Lower leg skin (tissue), 4 donors: ENCODE measurements at places on chromosomes 7 and 10. TPM values are rescaled to one million over a fixed set of nuclear protein-coding genes. Genes with fewer than 3 reads are reported as not detected.

The ACBD7 gene
- 0.23 TPM for total RNA-seq

DNA sequence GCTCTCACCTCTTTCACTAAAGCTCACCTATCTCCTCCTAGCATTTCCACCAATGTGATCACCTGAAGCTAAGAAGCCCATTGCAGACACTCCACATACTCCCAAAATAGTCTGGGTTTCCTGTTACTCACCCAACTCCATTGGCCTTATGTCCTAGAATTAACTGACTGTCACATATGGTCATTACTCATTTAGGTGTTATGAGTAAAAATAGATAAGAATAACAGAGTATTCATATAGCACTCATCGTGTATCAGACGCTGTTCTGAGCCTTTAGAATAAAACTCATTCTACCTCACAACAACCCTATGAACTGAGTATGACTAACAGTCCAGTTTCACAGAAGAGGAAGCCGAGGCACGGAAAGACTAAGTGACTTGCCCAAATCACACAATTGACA, 174.2 kb upstream of the NPVF start:
- no peak for DNase-seq

The MMD2 gene
- total RNA-seq: not detected

GRCh38 chr10:95391164-95391563, 100.4 kb upstream of the PDLIM1 start:
- no peak for DNase-seq

- no peak for DNase-seq
Measured at GRCh38 chr7:45267262-45267661, 109.7 kb downstream of the RAMP3 start.

DNA sequence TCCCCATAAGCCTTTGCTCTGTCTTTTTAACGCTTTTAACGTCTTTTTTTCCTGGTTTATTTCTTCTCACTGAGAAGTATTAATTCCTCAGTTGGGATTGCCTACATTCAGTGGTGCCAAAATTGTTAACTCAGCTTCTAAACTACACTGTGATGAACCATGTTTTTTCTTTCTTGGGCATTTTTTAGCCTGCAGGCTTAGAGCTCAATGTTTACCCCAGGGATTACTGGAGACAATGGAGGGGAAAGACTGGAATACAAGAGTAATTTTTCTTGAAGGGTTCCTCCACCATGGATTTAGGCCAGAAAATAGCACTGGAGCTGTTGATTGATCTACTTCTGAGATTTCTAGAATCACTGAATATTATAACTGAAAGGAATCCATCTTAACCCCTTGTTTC, 19.8 kb downstream of the STAMBPL1 start:
- no peak for DNase-seq

The HOXA1 gene
- total RNA-seq: 0.88 TPM

The PHKG1 gene
- total RNA-seq: 0.78 TPM

DNA sequence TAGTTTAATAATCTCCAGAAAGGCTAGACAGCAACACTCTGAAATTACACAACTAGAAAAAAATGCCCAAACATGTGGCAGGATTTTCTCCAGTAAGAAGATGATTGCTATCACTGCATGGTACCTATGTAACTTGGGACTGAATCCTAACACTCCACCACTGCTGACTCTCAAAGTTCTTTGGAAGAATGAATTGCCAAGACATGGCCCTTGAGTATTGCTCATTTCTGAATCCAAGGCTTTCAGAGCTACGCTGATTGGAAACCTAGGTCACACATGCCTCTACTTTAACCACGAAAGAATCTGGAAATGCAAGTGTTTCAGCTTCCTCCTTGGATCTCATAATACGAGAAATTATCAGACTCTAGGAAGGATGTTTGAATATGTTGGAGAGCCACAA, 167.5 kb upstream of the CELF2 start:
- DNase-seq: no peak

DNA sequence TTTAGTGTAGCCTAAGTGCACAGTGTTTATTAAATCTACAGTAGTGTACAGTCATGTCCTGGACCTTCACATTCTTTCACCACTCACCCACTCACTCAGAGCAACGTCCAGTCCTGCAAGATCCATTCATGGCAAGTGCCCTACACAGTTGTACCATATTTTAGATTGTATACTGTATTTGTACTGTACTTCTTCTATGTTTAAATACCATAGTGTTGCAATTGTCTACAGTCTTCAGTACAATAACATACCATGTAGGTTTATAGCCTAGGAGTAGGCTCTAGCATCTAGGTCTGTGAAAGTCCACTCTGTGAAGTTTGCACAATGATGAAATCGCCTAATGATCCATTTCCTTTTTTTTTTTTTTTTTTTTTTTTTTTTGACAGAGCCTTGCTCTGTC, 12.0 kb downstream of the EEPD1 start:
- no peak for DNase-seq

DNA sequence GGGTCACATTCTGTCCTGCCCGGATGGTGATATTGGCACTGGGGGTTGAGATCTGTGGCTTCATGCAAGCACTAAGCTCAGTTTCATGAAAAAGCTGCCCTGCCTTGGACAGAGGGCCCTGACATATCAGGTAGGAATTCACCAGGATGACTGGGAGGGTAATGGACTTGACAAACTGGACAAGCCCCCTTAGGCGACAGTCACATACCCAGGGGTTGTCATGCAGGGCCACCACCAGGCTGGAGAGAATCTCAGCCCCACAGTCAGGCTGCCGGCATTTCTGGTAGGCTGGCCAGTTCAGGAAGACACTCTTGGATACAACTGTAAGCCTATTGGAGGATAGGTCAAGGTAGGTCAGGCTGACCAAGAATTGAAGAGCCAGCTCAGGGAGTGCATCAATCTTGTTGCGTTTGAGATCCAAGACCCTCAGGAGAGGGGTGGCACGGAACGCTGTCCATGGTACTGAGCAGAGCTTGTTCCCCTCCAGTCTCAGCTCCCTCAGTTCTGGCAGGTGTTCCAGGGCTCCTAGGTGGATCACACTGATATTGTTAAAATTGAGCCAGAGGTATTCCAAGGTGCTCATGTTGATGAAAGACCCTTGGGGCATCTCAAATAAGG, 824 bp downstream of the LRIT2 start:
- DNase-seq: no peak

- no peak for DNase-seq
Measured at GRCh38 chr7:80453699-80454340, 58.0 kb downstream of the GNAT3 start.

- no peak for DNase-seq
Measured at GRCh38 chr7:39754326-39755120, 131.2 kb downstream of the RALA start.

The DPCD gene
- total RNA-seq: 12.7 TPM

- no peak for DNase-seq
Measured at GRCh38 chr10:122375679-122376160, 1.2 kb downstream of the PLEKHA1 start.

The CPVL gene
- total RNA-seq: 15.3 TPM

DNA sequence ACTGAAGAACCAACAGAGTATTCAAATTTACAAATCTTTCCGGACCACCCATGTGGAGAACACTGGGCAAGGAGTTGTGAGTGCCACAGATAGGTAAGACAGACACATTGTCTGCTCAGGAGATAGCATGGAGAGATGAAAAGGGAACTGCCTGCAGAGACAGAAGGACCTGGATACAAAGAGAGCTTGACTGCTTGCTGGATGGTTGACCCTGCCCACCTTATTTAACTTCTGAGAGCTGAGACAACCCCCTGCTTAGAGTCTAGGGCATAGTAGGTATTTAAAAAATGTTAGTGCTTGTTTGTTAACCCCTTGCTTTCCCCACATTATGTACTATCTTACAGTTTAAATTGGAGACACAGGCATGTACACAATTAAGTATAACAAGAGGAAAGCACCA, 314.1 kb downstream of the THSD7A start:
- no peak for DNase-seq

The COL26A1 gene
- total RNA-seq: not detected

The CHCHD3 gene
- total RNA-seq: 27.9 TPM

The ABCC2 gene
- 0.46 TPM for total RNA-seq

DNA sequence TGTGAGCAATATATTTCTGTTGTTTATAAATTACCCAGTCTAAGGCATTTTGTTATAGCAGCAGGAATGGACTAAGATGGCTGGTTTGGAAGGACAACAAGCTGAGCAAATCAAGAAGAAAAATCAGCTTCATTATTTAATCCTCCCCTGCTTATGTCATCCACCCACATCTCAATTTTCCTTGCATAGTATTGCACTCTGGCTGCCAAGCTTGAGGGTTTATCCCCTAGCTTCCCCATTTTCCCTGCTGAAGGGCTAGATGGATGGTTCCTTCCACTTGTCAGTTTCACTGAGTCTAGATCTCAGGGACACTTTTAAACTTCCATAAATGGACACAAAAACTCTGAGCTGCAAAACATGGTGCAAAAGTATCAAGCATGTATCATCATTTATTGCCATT, 75.2 kb upstream of the LAMB4 start:
- DNase-seq: no peak

DNA sequence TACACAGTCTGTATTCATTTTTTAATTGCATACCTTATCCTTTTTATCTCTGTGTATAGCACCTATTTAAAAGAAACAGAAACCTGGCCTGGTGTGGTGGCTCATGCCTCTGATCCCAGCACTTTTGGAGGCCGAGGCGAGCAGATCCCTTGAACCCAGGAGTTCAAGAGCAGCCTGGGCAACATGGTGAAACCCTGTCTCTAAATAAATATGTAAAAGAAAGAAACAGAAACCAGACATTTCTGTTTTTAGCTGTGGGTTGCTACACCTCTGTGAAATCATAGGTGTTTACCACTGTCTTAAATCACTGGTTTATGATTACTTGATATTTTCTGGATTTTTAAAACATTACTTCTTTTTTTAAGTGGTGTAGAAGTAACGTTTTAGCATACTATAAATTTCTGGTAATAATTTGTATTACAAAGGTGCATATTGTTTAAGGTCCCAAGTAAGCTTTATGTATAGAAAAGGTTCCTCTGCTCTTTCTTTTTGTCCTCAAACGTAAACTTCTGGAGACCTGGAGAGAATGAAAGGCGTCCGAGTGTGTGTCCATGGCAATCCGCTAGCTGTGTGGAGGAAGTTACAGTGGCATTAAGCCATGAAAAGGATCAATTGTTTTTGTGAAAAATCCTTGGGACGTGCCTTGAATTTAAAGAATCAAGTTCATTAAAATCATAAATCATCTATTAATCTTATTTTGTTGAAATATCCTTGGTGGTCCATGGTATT, 41.1 kb downstream of the PTPRZ1 start:
- DNase-seq: no peak

The UBN2 gene
- total RNA-seq: 34.1 TPM

DNA sequence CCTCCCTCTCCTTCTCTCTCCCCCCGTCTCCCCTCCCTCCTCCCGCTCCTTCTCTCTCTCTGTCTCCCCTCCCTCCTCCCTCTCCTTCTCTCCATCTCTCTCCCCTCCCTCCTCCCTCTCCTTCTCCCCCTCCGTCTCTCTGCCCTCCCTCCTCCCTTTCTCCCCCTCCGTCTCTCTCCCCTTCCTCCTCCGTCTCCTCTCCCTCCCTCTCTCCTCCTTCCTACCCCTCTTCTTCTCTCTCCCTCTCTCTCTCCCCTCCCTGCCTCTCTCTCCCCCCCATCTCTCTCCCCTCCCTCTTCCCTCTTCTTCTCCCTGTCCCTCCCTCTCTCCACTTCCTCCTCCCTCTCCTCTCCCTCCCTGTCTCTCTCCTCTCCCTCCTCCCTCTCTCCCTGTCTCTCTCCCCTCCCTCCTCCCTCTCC, 32.2 kb downstream of the AP5Z1 start:
- DNase-seq: no peak

The RBM20 gene
- 3.5 TPM for total RNA-seq

- DNase-seq: no peak
Measured at GRCh38 chr7:70764701-70765208, 367.2 kb upstream of the GALNT17 start.

DNA sequence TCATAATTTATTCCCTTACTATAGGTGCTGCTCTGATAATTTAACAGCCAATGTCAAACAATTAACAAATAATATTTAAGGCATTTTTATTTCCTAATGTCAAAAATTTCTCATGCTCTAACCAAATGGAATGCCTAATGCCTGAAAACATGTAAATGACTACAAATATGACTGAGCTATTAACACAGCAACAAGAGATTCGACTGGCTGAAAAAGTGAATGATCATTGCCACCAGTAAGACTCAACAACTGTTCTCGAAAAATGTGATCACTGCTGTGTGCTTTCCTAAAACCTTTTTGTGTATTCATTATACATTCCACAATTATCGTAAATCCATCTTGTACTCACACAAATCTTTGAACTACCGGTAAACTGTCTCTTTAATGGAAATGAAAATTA, 118.7 kb downstream of the NPY start:
- DNase-seq: no peak

GRCh38 chr10:72694476-72695369, 2.8 kb downstream of the MCU start:
- DNase-seq: no peak
